ENCODE measurements at places on chromosomes 4 and X. TPM values are rescaled to one million over a fixed set of nuclear protein-coding genes. Genes with fewer than 3 reads are reported as not detected.
A peak's percentile ranks its signal among the peaks of the same experiment; 100 is the strongest.

DNA sequence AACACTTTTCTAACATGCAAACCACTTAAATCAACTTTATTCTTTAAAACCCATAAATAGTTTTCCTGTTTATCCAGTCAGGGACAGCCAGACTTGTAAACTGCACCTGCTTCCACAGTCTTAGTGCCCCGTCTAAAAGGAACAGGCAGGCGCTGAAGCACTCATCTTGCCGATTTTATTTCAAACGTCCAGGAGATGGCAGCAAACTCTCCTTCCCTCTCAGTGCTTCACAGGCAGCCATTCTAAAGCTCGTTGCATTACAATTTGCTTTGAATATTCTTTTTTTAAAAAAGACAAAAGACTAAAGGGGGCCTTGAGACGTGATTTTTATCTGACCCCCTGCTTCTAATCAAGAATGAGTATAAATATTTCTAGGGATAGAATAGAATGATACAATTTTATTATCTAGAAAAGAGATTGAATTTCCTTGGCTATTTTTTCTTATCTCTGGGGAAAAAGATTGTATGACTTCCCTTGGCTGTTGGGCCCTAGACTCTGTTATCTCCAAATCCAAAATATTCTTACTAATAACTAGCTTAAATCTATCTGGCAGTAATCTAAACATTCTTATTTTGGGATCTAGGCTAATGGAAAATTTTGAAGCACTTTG is 93.6 kb upstream of the MYOZ2 start:
- no peak overlapping the region for H3K4me3 ChIP-seq
- H3K27ac ChIP-seq, result no peak overlapping the region
- peak; percentile 85 for DNase-seq
- no peaks in the 10 kb centered on the region for H3K27me3 ChIP-seq
- H3K36me3 ChIP-seq, result no peaks in the 10 kb centered on the region
- no peaks in the 10 kb centered on the region for H3K4me1 ChIP-seq

DNA sequence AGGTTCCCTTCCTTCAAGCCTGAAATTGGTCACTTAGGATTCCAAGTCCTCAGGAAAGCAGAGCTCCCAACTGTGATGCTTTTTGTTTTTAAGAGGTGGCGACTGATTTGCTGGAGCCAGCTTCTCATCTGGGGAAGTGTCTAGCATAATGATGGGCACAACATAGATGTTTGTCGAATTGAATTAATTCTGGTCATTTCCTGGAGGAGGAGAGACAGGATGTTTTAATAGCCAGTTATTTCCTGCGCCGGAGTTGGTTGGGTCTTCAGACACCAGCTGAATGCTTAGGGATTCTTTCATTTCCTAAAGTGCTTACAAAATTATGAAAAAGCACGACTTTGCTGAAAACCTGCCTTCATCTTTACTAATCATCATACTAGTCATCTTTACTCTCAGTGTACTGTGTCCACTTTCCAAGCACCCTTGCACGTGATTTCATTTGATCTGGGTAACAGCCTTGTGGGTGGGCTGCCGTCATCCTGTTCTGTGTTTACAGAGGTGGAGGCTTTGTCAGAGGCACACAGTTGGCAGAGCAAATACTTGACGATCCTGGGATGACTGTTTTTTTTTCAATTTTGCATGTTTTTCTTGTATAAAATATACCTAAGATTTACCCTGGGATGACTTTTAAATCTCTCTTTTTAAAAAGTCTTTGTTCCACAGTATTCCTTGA is 49.5 kb downstream of the RGS12 start:
- H3K27me3 ChIP-seq, result no peaks in the 10 kb centered on the region
- no peaks in the 10 kb centered on the region for H3K36me3 ChIP-seq
- H3K4me1 ChIP-seq, result no peaks in the 10 kb centered on the region
- DNase-seq, result no peak
- no peak overlapping the region for H3K4me3 ChIP-seq

DNA sequence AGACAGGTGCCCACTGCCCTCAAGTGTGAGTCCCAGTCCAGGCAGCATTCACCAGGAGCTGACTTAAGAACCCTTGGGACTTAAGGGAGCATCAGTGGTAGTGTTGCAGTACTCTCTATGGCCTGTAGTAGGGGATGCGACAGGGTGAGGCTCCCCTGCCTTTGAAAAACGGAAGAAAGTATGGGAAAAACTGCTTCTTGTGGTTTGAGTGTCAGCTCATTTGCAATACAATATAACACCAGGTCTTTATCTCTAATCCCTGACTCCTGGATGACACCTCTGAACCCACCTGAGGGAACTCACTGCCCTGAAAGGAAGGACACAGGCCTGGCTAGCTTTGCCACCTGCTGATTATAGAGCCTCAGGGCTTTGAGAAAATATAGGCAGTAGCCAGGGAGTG is 176.0 kb downstream of the SMARCA1 start:
- no peak overlapping the region for H3K27ac ChIP-seq
- no peak overlapping the region for H3K4me3 ChIP-seq
- no peaks in the 10 kb centered on the region for H3K36me3 ChIP-seq
- no peaks in the 10 kb centered on the region for H3K4me1 ChIP-seq
- DNase-seq, result peak; percentile 49

- peak; percentile 78 for DNase-seq
- peaks cover 16% of the 10 kb centered on the region for H3K4me1 ChIP-seq
- peak overlapping the region; percentile 42 for H3K27ac ChIP-seq
- no peaks in the 10 kb centered on the region for H3K36me3 ChIP-seq
- H3K4me3 ChIP-seq, result peak overlapping the region; percentile 11
- no peaks in the 10 kb centered on the region for H3K27me3 ChIP-seq
These were observed 1017.2 kb downstream of the PCDH7 start for GRCh38 chr4:31737419-31737818.

DNA sequence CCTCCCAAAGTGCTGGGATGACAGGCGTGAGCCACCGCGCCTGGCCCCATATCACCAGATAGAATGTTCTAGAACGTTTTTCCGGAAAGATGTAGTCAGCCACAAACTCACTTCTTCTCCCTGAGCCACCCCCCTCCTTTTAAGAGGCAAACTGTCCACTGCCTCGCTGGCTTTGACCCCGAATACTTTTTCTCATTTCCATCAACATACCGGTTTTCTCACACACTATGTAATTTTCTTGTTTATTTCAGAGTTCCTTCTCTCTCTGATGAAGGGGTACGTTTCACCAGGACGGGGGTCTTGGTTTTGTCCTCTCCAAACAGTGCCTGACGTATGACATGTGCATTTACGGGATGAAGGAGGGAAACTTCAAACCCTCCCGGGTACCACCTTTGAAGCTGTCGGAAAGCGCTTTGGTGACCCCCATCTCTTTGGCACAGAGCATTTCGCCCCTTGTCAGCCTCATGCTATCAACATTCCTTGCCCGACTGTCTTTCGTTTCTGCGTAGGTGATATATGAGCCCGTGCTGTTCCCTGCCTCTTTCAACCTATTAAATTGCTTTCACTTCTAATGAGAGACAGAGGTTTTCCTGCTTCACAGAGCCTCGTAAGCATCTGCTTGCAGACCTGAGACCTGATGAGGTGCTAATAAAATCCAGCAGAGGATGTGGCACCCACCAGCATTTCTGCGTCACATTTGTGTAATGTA is 73.8 kb downstream of the CRLF2 start:
- H3K4me1 ChIP-seq, result no peaks in the 10 kb centered on the region
- no peak for DNase-seq
- no peak overlapping the region for H3K4me3 ChIP-seq
- H3K36me3 ChIP-seq, result no peaks in the 10 kb centered on the region

- H3K4me1 ChIP-seq, result peaks cover 10% of the 10 kb centered on the region
- H3K27ac ChIP-seq, result no peak overlapping the region
- H3K27me3 ChIP-seq, result no peaks in the 10 kb centered on the region
- no peak overlapping the region for H3K4me3 ChIP-seq
These were observed 32.9 kb upstream of the RAB40A start for GRCh38 chrX:103552236-103552635.

DNA sequence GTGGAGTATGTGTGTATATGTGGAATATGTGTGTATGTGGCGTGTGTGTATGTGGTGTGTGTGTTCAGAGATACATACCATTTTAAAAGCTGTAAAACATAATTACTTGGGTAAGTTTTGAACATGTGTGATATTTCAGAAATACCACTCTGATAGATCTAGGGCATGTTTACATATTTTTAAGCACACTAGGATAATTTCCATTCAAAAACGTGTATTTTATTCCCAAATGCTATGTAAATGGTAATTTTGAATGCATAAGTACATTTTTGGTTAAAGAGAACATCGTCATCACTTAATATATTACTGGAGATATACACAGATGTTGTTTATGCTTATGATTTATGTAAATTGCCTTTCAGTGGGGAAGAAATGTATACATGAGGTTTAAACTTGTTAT is 34.7 kb upstream of the SHISA3 start:
- no peaks in the 10 kb centered on the region for H3K27me3 ChIP-seq
- H3K4me3 ChIP-seq, result no peak overlapping the region
- no peak overlapping the region for H3K27ac ChIP-seq
- H3K4me1 ChIP-seq, result no peaks in the 10 kb centered on the region
- no peak for DNase-seq
- H3K36me3 ChIP-seq, result no peaks in the 10 kb centered on the region

Gene ENPEP
- not detected for total RNA-seq

Gene RPS6KA6
- total RNA-seq, result 6.2 TPM

Gene MAGEB17
- not detected for total RNA-seq

Gene TMEM271
- not detected for total RNA-seq

Gene NLGN4X
- total RNA-seq, result 183 TPM

Gene PASD1
- total RNA-seq, result not detected

Gene PABPC4L
- not detected for total RNA-seq

Gene CYBB
- 14.4 TPM for total RNA-seq

All from Karpas-422 (cell line).